T-helper 1 cell (primary cell): ENCODE measurements at places on chromosomes 3 and 15.

DNA sequence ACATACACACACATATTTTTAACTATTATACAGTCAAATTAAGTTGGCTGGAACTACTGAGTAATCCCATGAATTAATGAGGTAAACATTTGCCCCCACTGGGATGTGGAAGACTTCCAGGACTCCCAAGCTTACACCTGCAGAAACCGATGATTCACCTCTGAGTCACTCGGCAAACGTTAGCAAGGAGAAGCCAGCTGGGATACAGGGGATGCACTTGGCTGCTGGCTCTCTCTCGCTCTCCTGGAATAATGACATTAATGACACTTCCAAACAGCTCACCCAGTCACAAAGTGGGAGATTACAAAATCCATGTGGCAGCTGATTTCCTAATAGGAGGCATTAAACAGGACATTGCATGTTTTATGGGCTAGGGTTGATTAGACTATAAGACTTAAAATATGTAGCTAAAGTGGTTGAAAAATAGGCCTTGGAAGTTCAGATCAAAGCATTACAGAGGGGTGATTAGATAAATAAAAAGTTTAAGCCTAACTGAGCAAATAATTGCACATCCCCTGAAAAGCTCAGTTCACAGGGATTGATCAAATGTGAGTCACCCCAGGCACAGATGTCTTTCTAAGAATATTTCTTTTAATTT is 500.9 kb downstream of the SOX2 start:
- DNase-seq, result no peak

- no peak for DNase-seq
Observed at GRCh38 chr3:44031387-44032380, 210.0 kb upstream of the TOPAZ1 start.

- DNase-seq, result no peak
Observed at GRCh38 chr3:16452261-16452660, 61.2 kb downstream of the RFTN1 start.

GRCh38 chr3:59953104-59953503 is 903.3 kb upstream of the CFAP20DC start:
- no peak for DNase-seq

GRCh38 chr3:73674280-73674679 is 49.5 kb upstream of the PDZRN3 start:
- DNase-seq, result no peak

- DNase-seq, result no peak
Observed at GRCh38 chr3:71218508-71218907, 365.0 kb downstream of the FOXP1 start.

- DNase-seq, result no peak
Observed at GRCh38 chr3:129897026-129897425, 3.5 kb upstream of the TMCC1 start.

DNA sequence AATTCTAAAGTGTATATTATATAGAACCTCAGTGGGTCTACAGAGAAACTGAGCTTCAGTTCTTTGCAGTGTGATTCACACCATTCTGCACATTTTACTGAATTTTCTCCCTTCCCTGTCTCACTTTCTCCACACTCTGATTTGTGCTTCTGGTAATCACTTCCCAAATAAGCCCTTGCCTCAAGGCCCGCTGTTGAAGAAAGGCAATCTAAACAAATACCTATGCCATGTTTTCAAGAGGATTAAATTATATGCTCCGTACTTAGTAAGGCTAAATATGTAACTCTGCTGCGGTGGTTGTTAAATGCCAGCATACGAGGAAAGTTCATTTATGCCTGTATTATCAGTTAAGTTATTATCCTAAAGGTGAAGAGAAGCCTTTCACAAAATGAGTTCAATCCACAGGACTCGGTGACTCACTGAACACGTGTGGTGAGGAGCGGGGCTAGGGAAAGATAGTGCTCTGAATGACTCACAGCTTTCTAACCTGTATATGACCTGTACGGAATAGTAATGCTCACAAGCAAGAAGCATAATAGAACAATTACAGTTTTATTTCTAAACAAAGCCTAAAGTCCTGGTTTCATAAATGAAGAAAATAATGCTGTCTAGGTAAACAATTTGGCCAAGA is 25.1 kb downstream of the CNTN6 start:
- DNase-seq, result no peak
